ENCODE measurements at places on chromosomes 5 and 9.

- no peak overlapping the region for H3K27ac ChIP-seq
- H3K4me1 ChIP-seq: no peaks in the 10 kb centered on the region
- DNase-seq: no peak
- H3K4me3 ChIP-seq: no peak overlapping the region
Observed at GRCh38 chr9:133170716-133171115, 7.0 kb upstream of the GBGT1 start.

- no peak overlapping the region for H3K27ac ChIP-seq
- DNase-seq: no peak
- no peak overlapping the region for H3K4me3 ChIP-seq
- no peaks in the 10 kb centered on the region for H3K4me1 ChIP-seq
Observed at GRCh38 chr9:123548741-123549545, 192.9 kb downstream of the CRB2 start.

DNA sequence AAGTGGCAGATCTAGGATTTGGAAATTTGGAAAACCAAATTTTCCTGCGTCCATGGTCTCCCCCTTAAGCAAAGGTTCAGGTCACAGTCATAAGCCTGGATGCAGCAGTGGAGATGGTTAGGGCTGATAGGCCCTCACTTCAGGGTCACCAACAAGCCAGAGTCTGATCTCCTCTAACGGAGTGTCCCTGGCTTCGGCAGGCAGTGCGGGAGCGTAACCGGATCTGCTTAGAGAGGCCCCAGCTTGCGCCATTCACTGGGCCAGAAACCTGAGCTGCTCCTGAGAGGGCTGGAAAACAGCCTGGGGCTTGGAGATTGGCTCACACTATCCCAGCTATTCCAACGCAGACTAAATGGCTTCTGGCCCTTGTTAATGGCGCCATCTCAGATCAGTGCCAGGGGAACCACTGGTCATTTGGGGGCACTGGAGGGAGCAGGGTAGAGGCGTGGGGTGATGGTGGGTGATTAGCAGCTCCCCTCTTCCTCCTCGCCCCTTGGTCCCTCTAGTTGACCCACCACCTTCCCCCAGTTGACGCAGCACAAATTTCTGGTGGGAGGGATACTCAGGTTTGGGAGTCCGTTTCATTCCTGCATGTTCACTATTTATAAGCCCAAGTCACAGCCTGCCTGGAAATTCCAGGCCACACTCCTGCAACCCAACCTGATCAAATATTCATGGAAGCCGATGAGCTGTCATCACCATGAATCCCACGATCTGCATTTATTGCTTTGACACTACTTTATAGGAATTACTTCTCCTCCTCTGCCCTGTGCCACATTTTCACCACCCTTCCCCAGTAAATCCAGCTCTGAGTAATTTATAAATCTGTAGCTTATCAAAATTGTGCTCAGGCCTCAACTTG is 134.6 kb upstream of the CPEB4 start:
- no peak overlapping the region for H3K4me3 ChIP-seq
- no peak overlapping the region for H3K27ac ChIP-seq
- DNase-seq: peak; percentile 73
- H3K4me1 ChIP-seq: no peaks in the 10 kb centered on the region
- no peaks in the 10 kb centered on the region for H3K27me3 ChIP-seq
- H3K36me3 ChIP-seq: no peaks in the 10 kb centered on the region

GRCh38 chr5:87138091-87138805 is 129.4 kb upstream of the RASA1 start:
- no peaks in the 10 kb centered on the region for H3K36me3 ChIP-seq
- H3K27me3 ChIP-seq: no peaks in the 10 kb centered on the region
- no peaks in the 10 kb centered on the region for H3K4me1 ChIP-seq
- H3K4me3 ChIP-seq: no peak overlapping the region

DNA sequence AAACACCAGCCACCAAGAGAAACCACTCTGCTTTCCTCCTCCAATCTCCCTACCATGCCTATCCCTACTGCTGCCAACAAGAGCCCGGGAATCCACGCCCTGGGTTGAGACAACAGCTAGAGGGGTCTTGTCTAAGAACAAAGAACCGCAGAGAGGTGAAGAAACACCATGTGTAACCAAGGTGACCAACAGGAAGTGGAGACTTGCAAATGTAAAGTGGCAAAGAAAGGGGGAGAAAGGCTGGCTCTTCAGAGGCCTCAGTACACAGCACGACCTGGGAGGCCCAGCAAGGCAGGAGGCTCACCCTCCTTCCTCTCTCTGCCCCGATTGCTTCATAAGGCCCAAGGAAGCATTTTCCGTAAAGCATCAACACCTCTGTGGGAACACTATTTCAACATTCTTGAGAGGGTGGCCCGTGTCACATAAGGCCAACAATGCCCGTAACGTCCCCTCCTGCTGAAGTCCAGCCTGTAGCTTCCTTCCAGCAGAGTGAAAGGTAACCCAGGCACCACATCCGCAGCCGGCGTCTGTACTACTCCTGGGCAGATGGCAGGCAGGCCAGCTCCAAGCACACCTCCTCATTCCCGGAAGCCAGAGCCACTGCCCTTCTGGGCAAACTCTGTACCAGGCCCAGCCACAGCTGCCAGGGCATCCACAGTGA is 18.3 kb downstream of the CCNJL start:
- H3K27me3 ChIP-seq: no peaks in the 10 kb centered on the region
- peak overlapping the region; percentile 81 for H3K27ac ChIP-seq
- H3K36me3 ChIP-seq: no peaks in the 10 kb centered on the region
- no peak overlapping the region for H3K4me3 ChIP-seq
- peaks cover 9% of the 10 kb centered on the region for H3K4me1 ChIP-seq
- peak; percentile 89 for DNase-seq

DNA sequence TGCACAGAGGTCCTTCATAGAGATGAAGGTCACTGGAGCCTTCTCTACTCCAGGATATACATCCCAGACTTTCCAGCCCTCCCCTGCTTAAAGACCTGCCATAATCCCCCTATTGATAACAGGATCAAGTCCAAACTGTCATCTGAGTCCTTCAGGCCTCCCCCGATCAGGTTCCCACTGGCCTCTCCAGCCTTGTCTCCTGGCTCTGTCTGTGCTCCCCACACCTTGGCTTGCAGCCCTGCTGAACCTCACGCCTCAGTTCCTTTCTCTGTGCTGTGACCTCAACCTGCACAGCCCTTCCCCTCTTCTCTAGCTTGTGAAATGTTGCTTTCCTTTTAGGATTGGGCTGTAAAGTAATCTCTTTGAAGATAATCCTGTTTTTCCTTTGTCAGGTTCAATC is 2.5 kb upstream of the HRH2 start:
- H3K4me1 ChIP-seq: peaks cover 8% of the 10 kb centered on the region
- no peaks in the 10 kb centered on the region for H3K36me3 ChIP-seq
- no peak overlapping the region for H3K27ac ChIP-seq
- no peak for DNase-seq
- H3K27me3 ChIP-seq: peaks cover 61% of the 10 kb centered on the region
- no peak overlapping the region for H3K4me3 ChIP-seq

DNA sequence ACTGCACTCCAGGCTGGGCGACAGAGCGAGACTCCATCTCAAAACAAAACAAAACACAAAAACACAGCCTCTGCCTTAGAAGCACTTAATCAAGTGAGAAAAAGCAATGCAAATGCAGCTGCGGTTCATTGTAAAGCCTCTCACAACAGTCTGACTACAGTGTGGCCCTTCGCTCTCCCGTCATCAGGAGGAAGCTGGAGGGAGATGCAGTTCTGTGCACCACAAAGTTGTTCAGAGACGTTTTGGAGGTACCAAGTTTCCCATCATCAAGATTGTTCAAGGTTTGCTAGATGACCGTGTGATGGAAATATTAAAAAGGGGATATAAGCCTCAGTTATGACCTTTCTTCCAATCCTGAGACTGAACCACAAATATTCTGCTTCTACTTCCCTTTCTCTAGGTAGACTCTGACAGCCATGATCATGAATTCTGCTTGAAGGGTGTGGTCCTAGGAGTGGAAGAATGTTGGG is 40.9 kb downstream of the SEC61B start:
- H3K36me3 ChIP-seq: no peaks in the 10 kb centered on the region
- DNase-seq: no peak
- no peak overlapping the region for H3K4me3 ChIP-seq
- no peak overlapping the region for H3K27ac ChIP-seq
- H3K27me3 ChIP-seq: no peaks in the 10 kb centered on the region
- peaks cover 5% of the 10 kb centered on the region for H3K4me1 ChIP-seq

DNA sequence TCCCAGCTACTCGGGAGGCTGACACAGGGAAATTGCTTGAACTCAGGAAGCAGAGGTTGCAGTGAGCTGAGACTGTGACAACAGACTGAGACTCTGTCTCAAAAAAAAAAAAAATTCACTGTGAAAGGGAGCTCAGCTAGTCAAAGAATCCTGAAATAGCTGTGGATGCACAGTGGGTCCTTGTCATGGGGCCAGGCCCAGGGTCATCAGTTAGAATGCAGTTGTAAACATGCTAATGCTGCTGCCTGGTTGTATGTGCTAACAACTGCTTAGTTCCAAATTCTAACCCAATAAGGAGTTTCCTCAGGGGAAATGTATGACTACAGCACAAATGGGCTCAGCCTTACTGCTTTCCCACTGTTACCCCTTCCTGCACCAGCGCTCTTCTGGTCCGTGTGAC is 84.0 kb downstream of the PALM2AKAP2 start:
- DNase-seq: no peak
- H3K27ac ChIP-seq: no peak overlapping the region
- no peak overlapping the region for H3K4me3 ChIP-seq
- peaks cover 5% of the 10 kb centered on the region for H3K27me3 ChIP-seq
- no peaks in the 10 kb centered on the region for H3K36me3 ChIP-seq

- no peak overlapping the region for H3K27ac ChIP-seq
- H3K4me3 ChIP-seq: no peak overlapping the region
- H3K4me1 ChIP-seq: no peaks in the 10 kb centered on the region
- no peak for DNase-seq
- H3K27me3 ChIP-seq: no peaks in the 10 kb centered on the region
Observed at GRCh38 chr9:122978601-122979000, 37.8 kb downstream of the RABGAP1 start.

DNA sequence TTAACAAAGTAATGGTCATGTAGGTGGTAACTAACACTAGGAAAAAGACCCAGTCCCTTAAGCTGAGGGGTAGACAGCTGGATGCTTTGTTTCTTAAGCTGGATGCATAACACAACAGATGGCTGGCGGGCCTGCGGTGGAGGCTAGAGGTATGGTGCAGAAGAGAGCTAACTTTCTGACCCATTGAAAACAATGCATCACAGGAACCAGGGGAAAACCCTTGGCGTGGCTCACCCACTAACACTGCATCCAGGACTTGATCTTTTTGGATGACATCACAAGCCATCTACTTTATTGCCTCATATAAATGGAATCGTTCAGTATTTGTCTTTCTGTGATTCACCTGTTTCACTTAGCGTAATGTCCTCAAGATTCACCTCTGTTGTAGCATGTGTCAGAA is 138.7 kb downstream of the AUH start:
- H3K4me3 ChIP-seq: no peak overlapping the region
- DNase-seq: no peak
- H3K27ac ChIP-seq: no peak overlapping the region
- H3K36me3 ChIP-seq: peaks cover 7% of the 10 kb centered on the region
- H3K27me3 ChIP-seq: no peaks in the 10 kb centered on the region

DNA sequence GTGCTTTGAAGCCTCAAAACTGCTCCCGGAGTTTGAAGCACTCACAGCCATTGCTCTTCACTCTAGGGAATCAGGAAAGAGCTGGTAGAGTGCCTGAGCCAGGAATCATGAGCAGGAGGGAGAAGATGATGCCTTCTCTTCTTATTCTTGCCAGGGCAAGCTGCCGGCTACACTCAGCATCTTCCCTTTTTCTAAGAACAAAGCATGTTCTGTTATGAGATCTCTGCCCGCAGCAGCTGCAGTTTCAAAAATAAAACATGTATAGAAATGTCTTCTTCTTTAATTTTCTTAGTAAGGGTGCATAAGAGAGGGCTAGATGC is 57.9 kb upstream of the RICTOR start:
- no peaks in the 10 kb centered on the region for H3K36me3 ChIP-seq
- no peaks in the 10 kb centered on the region for H3K27me3 ChIP-seq
- H3K4me1 ChIP-seq: no peaks in the 10 kb centered on the region
- DNase-seq: no peak

GRCh38 chr5:71700803-71701202 is 18.3 kb upstream of the CARTPT start:
- H3K27me3 ChIP-seq: no peaks in the 10 kb centered on the region
- no peaks in the 10 kb centered on the region for H3K36me3 ChIP-seq
- no peak for DNase-seq
- H3K4me3 ChIP-seq: no peak overlapping the region

GRCh38 chr5:6728011-6728794 is 15.0 kb downstream of the TENT4A start:
- no peaks in the 10 kb centered on the region for H3K36me3 ChIP-seq
- H3K27me3 ChIP-seq: no peaks in the 10 kb centered on the region
- DNase-seq: no peak
- no peak overlapping the region for H3K27ac ChIP-seq
- H3K4me3 ChIP-seq: no peak overlapping the region
- H3K4me1 ChIP-seq: peaks cover 54% of the 10 kb centered on the region

DNA sequence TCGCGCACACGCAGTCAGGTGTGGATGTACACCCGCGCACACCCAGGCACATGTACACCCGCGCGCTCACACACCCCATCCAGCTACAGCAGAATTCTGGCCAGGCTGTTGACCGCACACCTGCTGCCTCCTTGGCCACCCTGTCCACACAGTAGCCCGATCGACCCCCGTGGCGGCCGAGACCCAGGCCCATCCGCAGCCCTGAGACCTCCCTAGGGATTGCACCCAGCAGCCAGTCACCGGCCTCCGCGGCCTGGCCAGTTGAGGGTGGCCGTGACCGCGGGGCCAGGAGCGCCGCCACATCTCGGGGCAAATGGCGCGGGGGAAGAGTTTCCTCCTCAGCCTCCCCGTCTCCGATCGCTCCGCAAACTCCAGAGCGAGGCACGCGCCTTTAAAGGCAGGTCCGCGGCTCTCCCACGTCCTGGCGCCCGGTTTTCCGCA is 774 bp upstream of the ADAMTS16 start:
- DNase-seq: no peak
- no peaks in the 10 kb centered on the region for H3K36me3 ChIP-seq
- H3K27me3 ChIP-seq: peaks cover 25% of the 10 kb centered on the region
- H3K4me3 ChIP-seq: no peak overlapping the region

GRCh38 chr9:71814815-71815214 is 46.5 kb upstream of the CEMIP2 start:
- H3K27ac ChIP-seq: no peak overlapping the region
- H3K4me3 ChIP-seq: no peak overlapping the region
- no peak for DNase-seq
- H3K36me3 ChIP-seq: no peaks in the 10 kb centered on the region
- peaks cover 9% of the 10 kb centered on the region for H3K4me1 ChIP-seq

- no peak for DNase-seq
- H3K27me3 ChIP-seq: no peaks in the 10 kb centered on the region
- no peaks in the 10 kb centered on the region for H3K4me1 ChIP-seq
- H3K36me3 ChIP-seq: no peaks in the 10 kb centered on the region
- no peak overlapping the region for H3K4me3 ChIP-seq
Observed at GRCh38 chr5:62314213-62314830, 8.3 kb downstream of the KIF2A start.

- H3K4me3 ChIP-seq: no peak overlapping the region
- H3K4me1 ChIP-seq: peaks cover 8% of the 10 kb centered on the region
- peak; percentile 32 for DNase-seq
Observed at GRCh38 chr5:131996210-131997025, 15.0 kb downstream of the ACSL6 start.
